ENCODE measurements at places on chromosomes 3 and 15.
A peak's percentile ranks its signal among the peaks of the same experiment; 100 is the strongest.

GRCh38 chr15:55917881-55918296 is 75.5 kb downstream of the NEDD4 start:
- H3K4me3 ChIP-seq: no peak overlapping the region
- H3K27ac ChIP-seq: no peak overlapping the region
- H3K27me3 ChIP-seq: no peaks in the 10 kb centered on the region
- H3K4me1 ChIP-seq: peaks cover 4% of the 10 kb centered on the region

DNA sequence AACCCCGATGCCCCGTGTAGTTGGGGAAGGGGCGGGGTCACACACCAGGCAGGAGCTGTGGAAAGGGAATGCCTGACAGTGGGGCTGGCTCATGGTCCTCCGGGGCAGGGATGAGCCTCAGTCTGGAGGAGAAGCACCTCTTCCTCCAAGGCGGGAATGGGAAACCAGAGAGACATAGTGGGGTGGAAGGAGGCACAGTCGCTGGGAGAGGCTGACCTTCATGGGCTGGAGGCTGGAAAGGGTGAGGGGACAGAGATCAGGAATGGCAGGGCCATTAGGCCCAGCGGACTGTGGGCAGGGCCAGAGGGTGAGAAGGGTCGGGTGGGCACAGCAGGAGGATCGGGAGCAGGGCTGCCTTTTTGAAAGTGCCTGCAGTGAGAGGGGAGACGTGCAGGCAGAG is 65.8 kb upstream of the LINGO1 start:
- peaks cover 8% of the 10 kb centered on the region for H3K27me3 ChIP-seq
- no peak for DNase-seq
- no peak overlapping the region for H3K27ac ChIP-seq
- no peak overlapping the region for H3K4me3 ChIP-seq

- peaks cover 13% of the 10 kb centered on the region for H3K36me3 ChIP-seq
- H3K4me1 ChIP-seq: peaks cover 32% of the 10 kb centered on the region
- DNase-seq: no peak
- H3K4me3 ChIP-seq: no peak overlapping the region
- H3K27me3 ChIP-seq: no peaks in the 10 kb centered on the region
Measured at GRCh38 chr3:158642474-158643210, 1.7 kb upstream of the GFM1 start.

DNA sequence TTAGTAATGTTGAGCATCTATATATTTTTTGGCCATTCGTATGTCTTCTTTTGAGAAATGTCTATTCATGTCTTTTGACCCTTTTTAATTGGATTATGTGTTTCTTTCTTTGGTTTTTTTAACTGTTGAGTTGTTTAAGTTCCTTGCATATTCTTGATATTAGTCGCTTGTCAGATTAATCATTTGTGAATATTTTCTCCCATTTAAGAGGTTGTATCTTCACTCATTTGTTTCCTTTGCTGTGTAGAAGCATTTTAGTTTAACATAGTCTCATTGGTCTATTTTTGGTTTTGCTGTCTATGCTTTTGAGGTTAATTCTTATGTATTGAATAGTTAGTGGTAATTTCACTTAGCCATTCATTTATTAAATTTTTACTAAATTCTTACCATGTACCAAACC is 283.8 kb downstream of the ZPLD1 start:
- H3K27me3 ChIP-seq: no peaks in the 10 kb centered on the region
- H3K36me3 ChIP-seq: no peaks in the 10 kb centered on the region
- H3K4me3 ChIP-seq: no peak overlapping the region
- DNase-seq: no peak
- H3K4me1 ChIP-seq: peaks cover 8% of the 10 kb centered on the region

DNA sequence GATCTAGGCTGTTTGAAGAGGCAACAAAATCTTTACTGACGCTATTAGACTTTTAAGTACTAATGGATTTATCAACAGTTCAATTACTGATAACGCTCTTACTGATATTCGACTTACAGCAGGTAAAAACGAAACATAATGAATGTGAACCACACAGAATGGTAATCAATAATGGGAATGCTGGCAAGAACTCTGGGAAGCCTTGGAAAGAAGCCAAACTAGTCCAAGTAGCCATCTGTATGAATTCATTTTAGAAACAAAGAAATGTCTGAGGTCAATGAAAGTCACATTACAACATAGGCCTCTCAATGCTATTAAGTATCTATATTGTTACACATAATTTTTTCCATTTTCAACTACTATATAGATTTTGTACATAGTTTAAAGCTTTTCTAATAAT is 130.0 kb downstream of the DMXL2 start:
- no peaks in the 10 kb centered on the region for H3K4me1 ChIP-seq
- no peak overlapping the region for H3K27ac ChIP-seq
- no peaks in the 10 kb centered on the region for H3K27me3 ChIP-seq
- peaks cover 7% of the 10 kb centered on the region for H3K36me3 ChIP-seq

GRCh38 chr15:80379693-80380092 is 24.5 kb upstream of the ARNT2 start:
- H3K4me3 ChIP-seq: no peak overlapping the region
- no peaks in the 10 kb centered on the region for H3K36me3 ChIP-seq
- no peak for DNase-seq
- H3K27ac ChIP-seq: no peak overlapping the region

DNA sequence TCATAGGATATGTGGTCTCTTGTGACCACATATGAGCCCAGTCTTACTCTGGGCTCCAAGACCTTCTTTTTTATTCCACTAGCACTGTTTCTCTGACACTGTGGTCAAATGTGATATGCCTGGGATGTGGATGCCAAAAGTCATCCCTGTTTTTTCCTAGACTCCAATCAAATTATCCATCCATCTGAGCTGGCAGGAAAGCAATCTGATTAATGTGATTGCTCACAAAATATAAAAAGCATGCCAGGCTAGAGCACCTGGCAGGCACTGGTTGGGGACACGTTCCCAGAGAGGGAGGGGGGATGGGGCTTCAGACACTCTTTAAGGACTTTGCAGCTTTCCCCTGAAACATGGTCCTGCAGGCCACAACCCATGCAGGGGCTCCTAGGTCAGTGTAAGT is 3.1 kb upstream of the CFAP100 start:
- H3K4me3 ChIP-seq: no peak overlapping the region
- no peaks in the 10 kb centered on the region for H3K36me3 ChIP-seq
- DNase-seq: no peak
- H3K4me1 ChIP-seq: peaks cover 3% of the 10 kb centered on the region

GRCh38 chr3:58334506-58334884 is 1.8 kb downstream of the PXK start:
- peak overlapping the region; percentile 92 for H3K27ac ChIP-seq
- no peaks in the 10 kb centered on the region for H3K27me3 ChIP-seq
- H3K4me1 ChIP-seq: peaks cover 47% of the 10 kb centered on the region

GRCh38 chr15:52370010-52370409 is 74.4 kb upstream of the MYO5C start:
- DNase-seq: no peak
- H3K27me3 ChIP-seq: no peaks in the 10 kb centered on the region
- H3K4me1 ChIP-seq: no peaks in the 10 kb centered on the region
- H3K4me3 ChIP-seq: no peak overlapping the region
- peaks cover 26% of the 10 kb centered on the region for H3K36me3 ChIP-seq

GRCh38 chr3:191355406-191355805 is 25.1 kb upstream of the UTS2B start:
- DNase-seq: no peak
- H3K4me1 ChIP-seq: peaks cover 16% of the 10 kb centered on the region
- H3K4me3 ChIP-seq: no peak overlapping the region
- no peaks in the 10 kb centered on the region for H3K27me3 ChIP-seq
- H3K27ac ChIP-seq: peak overlapping the region; percentile 53
- peaks cover 7% of the 10 kb centered on the region for H3K36me3 ChIP-seq

DNA sequence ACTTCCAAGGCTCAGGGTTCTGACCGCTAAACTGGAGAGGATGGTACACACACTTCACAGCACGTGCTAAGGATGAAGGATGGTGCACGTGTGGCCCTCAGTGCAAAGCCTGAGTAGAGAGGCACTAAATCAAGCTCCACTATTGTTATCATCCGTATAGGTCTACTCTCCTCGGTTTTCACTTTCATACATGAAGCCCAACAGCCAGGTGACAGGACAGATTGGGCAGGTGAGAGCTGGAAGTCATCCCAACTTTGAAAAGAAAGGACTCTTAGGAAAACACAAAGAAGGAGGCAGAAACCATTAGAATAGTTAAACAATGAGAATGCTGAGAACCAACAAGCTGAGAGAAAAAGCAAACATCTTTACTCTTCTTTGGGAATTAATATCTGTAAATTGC is 21.1 kb downstream of the MAGI1 start:
- H3K27me3 ChIP-seq: no peaks in the 10 kb centered on the region
- H3K4me1 ChIP-seq: no peaks in the 10 kb centered on the region
- H3K4me3 ChIP-seq: no peak overlapping the region
- H3K27ac ChIP-seq: no peak overlapping the region
- DNase-seq: no peak

GRCh38 chr3:123325766-123326256 is 123.1 kb downstream of the ADCY5 start:
- DNase-seq: no peak
- peaks cover 6% of the 10 kb centered on the region for H3K27me3 ChIP-seq
- no peaks in the 10 kb centered on the region for H3K36me3 ChIP-seq
- H3K4me3 ChIP-seq: no peak overlapping the region
- H3K4me1 ChIP-seq: no peaks in the 10 kb centered on the region

GRCh38 chr3:144312702-144313101 is 341.1 kb downstream of the DIPK2A start:
- no peak overlapping the region for H3K27ac ChIP-seq
- no peaks in the 10 kb centered on the region for H3K36me3 ChIP-seq
- DNase-seq: no peak
- H3K4me3 ChIP-seq: no peak overlapping the region
- peaks cover 3% of the 10 kb centered on the region for H3K27me3 ChIP-seq
- no peaks in the 10 kb centered on the region for H3K4me1 ChIP-seq

GRCh38 chr3:70747847-70748246 is 435.4 kb upstream of the MDFIC2 start:
- H3K27ac ChIP-seq: no peak overlapping the region
- H3K4me3 ChIP-seq: no peak overlapping the region
- no peaks in the 10 kb centered on the region for H3K36me3 ChIP-seq
- H3K4me1 ChIP-seq: no peaks in the 10 kb centered on the region
- no peak for DNase-seq

DNA sequence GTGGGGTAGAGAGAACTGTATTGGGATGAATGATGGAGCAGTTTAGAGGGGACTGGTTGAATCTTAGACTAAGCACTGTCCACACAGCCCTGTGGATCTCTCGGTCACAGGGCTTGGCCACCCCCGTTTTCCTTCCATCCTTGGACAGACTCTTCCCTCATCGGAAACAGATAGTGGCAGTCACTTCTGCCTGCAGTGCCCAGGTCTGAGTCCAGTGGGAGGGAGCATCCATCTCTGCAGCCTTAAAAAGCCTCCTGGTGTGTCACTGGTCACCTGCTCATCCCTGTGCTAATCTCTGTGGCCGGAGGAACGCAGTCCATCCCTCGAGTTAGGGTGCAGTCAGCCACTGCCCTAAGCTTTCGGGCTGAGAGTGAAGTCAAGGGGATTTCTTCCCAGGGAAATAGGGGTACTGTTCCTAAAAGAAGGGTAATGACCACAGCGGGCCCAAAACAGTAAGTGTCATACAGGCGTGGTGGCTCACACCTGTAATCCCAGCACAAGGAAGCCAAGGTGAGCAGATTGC is 32.0 kb downstream of the PLA2G4D start:
- no peak overlapping the region for H3K4me3 ChIP-seq
- no peak overlapping the region for H3K27ac ChIP-seq
- no peaks in the 10 kb centered on the region for H3K4me1 ChIP-seq
- peaks cover 24% of the 10 kb centered on the region for H3K27me3 ChIP-seq
- no peak for DNase-seq
- H3K36me3 ChIP-seq: no peaks in the 10 kb centered on the region

DNA sequence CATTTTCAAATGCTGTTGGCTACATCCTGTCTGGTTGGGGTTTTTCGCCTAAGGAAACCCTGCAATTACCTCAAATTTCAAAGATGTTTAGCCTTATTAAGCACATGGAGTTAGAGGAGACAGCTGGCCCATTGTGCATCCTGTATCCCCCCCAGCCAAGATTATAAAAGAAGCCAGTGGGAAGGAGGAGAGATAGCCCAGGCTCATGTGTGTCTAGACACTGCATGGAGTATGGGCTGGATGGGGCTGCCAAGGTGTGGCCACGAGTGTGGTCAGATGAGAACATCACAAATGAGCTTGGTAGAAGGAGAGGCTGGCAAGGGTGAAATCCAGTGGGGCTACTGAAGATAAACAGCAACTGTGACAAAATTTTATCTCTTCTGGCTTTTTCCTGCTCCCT is 270.0 kb upstream of the TBC1D5 start:
- H3K4me1 ChIP-seq: no peaks in the 10 kb centered on the region
- H3K4me3 ChIP-seq: no peak overlapping the region
- no peaks in the 10 kb centered on the region for H3K36me3 ChIP-seq
- no peak for DNase-seq
- H3K27me3 ChIP-seq: peaks cover 2% of the 10 kb centered on the region

DNA sequence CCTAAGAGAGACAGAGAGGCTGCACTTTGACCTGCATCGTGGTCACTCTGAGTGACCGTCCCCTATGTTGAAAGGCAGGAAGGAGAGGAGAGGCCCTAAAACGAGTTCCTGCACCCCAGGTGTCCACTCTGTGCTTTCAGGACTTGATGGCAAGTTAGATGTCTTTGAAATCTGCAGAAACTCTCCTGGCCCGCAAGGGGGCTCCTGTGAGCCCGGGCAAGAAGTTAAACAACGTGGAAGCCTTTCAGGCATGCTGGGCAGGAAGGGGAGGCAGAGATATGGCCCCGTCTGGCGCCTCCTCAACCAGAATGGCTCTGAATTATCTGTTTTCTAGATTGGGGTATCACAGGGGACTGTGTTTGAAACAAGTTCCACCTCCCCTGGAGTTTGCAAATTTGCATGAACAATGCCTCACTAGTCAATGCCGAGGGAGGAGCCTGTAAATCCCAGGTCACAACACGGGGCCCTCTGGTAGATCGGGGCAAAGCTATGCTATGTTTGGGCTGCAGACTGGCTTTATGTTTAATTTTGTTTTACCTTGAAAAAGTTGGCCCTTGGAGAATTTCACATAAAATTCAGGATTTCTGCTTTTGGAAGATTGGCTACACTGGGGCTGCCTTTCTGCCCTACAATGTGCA is 9.8 kb downstream of the CTXND1 start:
- H3K4me3 ChIP-seq: no peak overlapping the region
- H3K27me3 ChIP-seq: peaks cover 11% of the 10 kb centered on the region
- no peak overlapping the region for H3K27ac ChIP-seq
- no peaks in the 10 kb centered on the region for H3K36me3 ChIP-seq

GRCh38 chr3:148604270-148605085 is 93.2 kb upstream of the AGTR1 start:
- H3K36me3 ChIP-seq: no peaks in the 10 kb centered on the region
- H3K4me1 ChIP-seq: no peaks in the 10 kb centered on the region
- H3K27me3 ChIP-seq: no peaks in the 10 kb centered on the region
- DNase-seq: no peak

DNA sequence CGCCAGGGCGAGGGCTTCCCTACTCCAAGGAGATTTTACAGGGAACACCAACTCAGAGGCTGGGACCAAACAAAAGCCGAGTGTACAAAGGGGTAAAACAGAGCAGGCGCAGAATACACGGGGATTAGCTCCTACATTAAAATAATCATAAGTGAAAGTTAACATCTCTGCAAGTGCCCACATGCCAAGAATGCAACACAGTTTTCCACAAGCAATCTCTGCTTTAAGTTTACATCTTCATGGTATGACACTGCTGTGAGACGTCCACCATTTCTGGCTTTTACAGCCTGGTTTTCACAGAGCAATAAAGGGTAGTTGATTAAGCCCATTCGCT is 500 bp upstream of the VGLL3 start:
- no peaks in the 10 kb centered on the region for H3K36me3 ChIP-seq
- H3K27me3 ChIP-seq: peaks cover 31% of the 10 kb centered on the region
- H3K4me3 ChIP-seq: no peak overlapping the region
- H3K4me1 ChIP-seq: peaks cover 2% of the 10 kb centered on the region

GRCh38 chr3:13544951-13545651 is 3.8 kb upstream of the FBLN2 start:
- H3K4me3 ChIP-seq: peak overlapping the region; percentile 7
- peak overlapping the region; percentile 2 for H3K27ac ChIP-seq
- H3K4me1 ChIP-seq: peaks cover 35% of the 10 kb centered on the region
- peaks cover 2% of the 10 kb centered on the region for H3K36me3 ChIP-seq
- DNase-seq: no peak
- peaks cover 43% of the 10 kb centered on the region for H3K27me3 ChIP-seq

All from activated naive CD8-positive, alpha-beta T cell treated with anti-CD3 and anti-CD28 coated beads, Interleukin-2, amount 50 U/mL, for 24 hours (primary cell).